Glutamatergic neuron (in vitro differentiated cells): ENCODE measurements at places on chromosomes 3 and 15. TPM values are rescaled to one million over a fixed set of nuclear protein-coding genes. Genes with fewer than 3 reads are reported as not detected.

The CCR8 gene
- not detected for total RNA-seq

DNA sequence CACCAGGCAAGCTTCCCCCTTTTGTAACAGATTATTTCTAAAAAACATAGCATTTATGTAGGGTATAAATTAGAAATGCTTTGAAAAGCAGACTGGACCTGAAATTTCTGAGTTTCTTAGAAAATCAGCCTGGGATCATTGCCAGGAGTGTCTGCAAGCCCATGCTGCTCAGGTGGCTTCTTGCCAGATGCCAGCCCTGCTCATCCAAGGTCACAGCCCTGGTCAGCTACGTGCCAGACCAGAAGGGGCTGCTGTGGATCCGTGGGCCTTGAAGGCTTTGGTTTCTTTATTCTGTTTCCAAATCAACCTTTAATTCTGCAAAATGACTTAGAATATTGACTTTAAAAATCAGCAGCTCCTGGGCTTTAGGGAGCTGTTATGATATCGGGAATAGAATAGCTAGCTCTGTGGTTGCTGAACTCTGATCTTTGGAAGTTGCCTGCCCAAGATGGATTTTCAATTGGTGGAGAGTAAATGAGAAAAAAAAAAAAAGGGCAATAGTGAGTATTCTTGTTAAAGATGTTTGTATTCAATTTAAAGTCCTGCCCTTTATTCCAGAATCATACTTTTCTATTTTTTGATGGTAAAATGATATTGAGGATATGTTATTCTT lies 370.1 kb upstream of the ONECUT1 start:
- DNase-seq: no peak

GRCh38 chr3:190086191-190086590 lies 34.5 kb downstream of the P3H2 start:
- no peak for DNase-seq

GRCh38 chr3:66038726-66039589 lies at the start of gene MAGI1:
MAGI1 (minus strand) TSS chr3:66038918; CDS start chr3:66038308, 610 bp downstream.
- DNase-seq: peak; percentile 86

GRCh38 chr3:167783781-167784180 lies 48.3 kb downstream of the SERPINI1 start:
- no peak for DNase-seq

DNA sequence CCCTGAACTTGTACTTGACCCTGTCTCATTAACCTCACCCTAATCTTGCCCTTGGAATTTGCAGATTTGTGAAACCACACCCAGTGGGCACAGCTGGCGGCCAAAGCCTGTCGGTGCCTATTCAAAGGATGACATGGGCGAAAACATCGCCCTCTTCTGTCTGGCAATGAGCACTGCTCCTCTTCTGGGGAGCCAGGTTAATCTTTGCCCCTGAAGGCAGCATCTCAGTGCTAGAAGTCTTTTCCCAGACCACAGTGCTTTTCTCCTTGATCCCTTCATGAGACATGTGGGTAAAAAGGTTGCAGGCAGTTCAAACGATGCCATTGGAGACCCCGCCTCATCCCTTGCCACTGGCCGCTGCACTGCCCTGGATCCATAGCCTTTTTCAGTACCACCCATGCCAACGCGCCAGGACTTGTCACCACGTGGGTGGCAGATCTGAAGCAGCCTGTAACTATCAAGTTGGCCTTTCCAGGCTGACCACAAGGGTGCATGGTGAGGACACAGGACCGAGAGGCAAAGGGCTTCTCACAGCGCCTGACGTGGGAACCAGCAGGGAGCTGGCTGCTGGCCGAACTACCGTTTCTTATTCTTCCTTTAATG lies 6.5 kb upstream of the DNASE1L3 start:
- DNase-seq: peak; percentile 73

- DNase-seq: no peak
Observed at GRCh38 chr15:31266712-31267111, 59.9 kb upstream of the KLF13 start.

DNA sequence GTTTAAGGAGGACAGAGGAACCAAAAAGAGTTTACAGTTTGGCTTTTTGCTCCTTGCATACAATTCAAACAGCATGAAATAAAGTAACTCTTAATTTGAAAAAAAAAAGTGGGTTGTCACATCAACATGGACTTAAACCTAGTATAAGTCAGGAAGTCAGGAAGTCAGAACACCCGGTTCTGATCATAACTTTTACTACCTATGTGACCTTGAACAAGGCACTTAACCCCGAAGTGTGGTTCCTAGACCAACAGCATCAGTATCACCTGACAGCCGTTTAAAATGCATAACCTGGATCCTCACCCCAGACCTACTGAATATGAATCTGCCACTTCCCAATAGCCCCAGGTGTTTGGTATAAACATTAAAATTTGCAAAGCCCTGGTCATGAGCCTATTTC lies 18.7 kb downstream of the LYSMD2 start:
- DNase-seq: no peak

DNA sequence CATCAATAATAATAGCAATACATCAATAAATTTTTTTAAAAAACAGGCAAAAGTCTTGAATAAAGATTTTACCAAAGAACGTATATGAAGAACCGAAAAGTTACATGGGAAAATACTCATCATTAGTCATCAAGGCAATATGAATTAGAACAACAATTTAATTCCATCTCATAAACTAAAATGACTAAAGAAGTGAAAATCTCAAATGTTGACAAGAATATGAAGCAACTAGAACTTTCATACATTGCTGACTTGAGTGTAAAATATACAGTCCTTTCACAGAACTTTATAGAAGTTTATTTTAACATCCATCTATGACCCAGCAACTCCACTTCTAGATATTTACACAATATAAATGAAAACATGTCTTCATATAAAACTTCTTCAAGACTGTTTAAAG lies 35.3 kb upstream of the ABHD10 start:
- no peak for DNase-seq

DNA sequence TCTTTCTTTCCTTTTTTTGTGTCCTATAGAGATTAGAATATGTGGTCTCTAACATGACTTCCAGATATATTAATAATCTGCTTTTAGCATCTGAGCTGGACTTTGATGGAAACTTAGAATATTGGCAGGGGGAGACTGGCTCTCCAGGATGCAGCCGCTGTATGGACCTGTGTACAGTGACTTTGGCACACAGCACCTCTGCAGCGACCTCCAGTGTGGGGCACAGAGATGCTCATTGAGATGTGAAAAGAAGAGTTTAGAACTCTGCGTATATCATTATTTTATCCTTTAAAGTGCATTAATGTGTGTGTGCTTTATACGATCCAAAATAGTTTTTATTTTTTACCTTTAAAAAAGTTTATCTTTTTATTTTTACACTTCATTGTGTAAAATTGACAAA lies 18.3 kb downstream of the CFAP161 start:
- no peak for DNase-seq

DNA sequence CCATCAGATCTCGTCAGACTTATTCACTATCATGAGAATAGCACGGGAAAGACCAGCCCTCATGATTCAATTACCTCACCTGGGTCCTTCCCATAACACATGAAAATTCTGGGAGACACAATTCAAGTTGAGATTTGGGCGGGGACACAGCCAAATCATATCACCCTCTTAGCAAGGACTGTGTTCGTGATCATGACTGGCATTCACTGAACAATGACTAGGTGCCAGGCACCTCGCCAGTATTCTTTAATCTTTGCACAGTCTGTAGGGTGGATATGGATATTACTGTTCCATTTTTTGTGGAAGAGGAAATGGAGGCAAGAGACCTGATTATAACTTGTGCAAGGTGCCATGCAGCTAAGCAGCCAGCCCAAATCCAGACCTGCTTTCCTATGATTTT lies 77.5 kb downstream of the IGF1R start:
- DNase-seq: no peak
